Upper lobe of right lung (tissue), 1 donor: ENCODE measurements at places on chromosomes 1 and 21. TPM values are rescaled to one million over a fixed set of nuclear protein-coding genes. Genes with fewer than 3 reads are reported as not detected.

DNA sequence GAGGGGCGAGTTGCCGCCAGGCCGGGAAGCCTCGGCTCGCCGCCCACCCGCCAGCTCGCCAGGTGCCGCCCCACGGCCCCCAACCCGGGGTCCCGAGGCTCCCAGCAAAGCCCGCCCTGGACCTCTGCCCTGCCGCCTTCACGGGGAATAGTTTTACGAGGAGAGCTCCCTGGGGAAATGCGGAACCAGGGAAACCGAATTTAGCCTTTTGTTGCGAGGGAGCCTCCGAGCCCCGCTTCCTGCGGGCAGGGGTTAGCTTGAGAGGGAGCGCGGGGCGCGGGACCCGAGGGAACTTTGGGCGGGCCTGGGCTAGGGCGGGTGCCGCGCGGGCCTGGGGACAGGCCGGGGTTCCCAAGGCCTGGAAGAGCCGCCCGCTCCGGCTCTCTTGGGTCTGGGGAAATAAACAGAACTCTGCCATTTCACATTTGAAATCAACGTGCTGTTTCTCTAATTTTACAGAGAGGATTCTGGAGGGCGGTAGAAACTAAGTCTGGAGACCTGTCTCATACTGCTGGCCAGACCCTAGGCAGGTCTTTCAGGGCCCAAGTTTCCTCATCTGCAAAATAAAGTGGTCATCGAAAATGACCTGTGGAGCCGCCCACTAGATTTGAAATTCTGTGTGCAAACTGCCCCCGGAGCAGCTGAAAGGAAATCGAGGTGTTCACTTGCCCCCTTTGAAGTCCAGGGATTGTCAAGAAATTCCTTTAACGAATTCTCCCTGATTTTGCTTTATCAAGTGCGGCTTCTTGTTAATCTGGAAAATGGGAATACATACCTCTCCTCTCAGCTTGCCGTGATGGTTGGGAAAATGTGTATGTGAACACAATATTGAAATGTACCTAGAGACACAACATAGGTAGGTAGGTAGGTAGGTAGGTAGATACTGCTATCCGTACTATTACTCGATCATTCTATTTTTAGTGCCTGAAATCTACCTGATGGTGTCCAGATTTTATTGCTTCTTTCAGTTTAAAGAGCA is 749 bp upstream of the GLUL start:
- H3K4me1 ChIP-seq = peaks cover 44% of the 10 kb centered on the region
- H3K36me3 ChIP-seq = peaks cover 25% of the 10 kb centered on the region
- peak overlapping the region; percentile 99 for H3K27ac ChIP-seq
- no peaks in the 10 kb centered on the region for H3K27me3 ChIP-seq

- no peak overlapping the region for H3K27ac ChIP-seq
- peak overlapping the region; percentile 81 for H3K4me3 ChIP-seq
- no peak for DNase-seq
- no peaks in the 10 kb centered on the region for H3K36me3 ChIP-seq
- peaks cover 3% of the 10 kb centered on the region for H3K27me3 ChIP-seq
Measured at GRCh38 chr1:232627171-232627570, 2.8 kb downstream of the SIPA1L2 start.

LINGO4 gene
- 0.29 TPM for total RNA-seq

DUSP23 gene
- 71.1 TPM for total RNA-seq

- H3K36me3 ChIP-seq = no peaks in the 10 kb centered on the region
- H3K27ac ChIP-seq = peak overlapping the region; percentile 30
- H3K4me3 ChIP-seq = no peak overlapping the region
- peak; percentile 84 for DNase-seq
- H3K27me3 ChIP-seq = no peaks in the 10 kb centered on the region
Measured at GRCh38 chr1:44826375-44827196, 16.5 kb downstream of the PTCH2 start.

KCNJ6 gene
- total RNA-seq = 0.06 TPM

GRCh38 chr1:148162363-148162762 is 10.3 kb upstream of the NBPF11 start:
- H3K4me3 ChIP-seq = no peak overlapping the region
- DNase-seq = no peak
- H3K36me3 ChIP-seq = no peaks in the 10 kb centered on the region
- no peaks in the 10 kb centered on the region for H3K4me1 ChIP-seq
- H3K27ac ChIP-seq = no peak overlapping the region

- peaks cover 48% of the 10 kb centered on the region for H3K4me1 ChIP-seq
- no peak overlapping the region for H3K27ac ChIP-seq
- H3K36me3 ChIP-seq = no peaks in the 10 kb centered on the region
- DNase-seq = no peak
- no peak overlapping the region for H3K4me3 ChIP-seq
Measured at GRCh38 chr1:13764588-13765332, 64.8 kb downstream of the PRDM2 start.

DNA sequence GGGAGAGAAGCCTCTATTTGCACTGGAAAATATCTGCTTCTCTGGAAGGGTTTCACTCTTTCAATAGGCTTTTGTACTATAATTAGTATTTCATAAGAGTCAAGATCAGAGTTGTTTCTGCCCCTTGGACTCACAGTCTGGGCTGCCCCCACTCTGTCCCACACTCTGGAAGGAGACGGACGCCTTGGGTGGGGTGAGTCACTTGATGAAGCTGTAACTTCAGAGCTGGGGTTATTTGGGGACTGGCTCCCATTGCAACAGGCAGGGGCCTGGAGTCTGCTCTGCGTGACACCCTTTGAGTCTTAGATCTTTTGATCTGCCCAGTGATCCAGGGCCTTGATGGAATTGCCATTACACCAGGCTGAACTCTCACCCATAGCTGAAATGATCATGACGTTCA is 4.0 kb upstream of the KCNA10 start:
- H3K4me1 ChIP-seq = no peaks in the 10 kb centered on the region
- H3K27ac ChIP-seq = no peak overlapping the region
- no peak overlapping the region for H3K4me3 ChIP-seq
- H3K27me3 ChIP-seq = peaks cover 19% of the 10 kb centered on the region
- peak; percentile 80 for DNase-seq

DNA sequence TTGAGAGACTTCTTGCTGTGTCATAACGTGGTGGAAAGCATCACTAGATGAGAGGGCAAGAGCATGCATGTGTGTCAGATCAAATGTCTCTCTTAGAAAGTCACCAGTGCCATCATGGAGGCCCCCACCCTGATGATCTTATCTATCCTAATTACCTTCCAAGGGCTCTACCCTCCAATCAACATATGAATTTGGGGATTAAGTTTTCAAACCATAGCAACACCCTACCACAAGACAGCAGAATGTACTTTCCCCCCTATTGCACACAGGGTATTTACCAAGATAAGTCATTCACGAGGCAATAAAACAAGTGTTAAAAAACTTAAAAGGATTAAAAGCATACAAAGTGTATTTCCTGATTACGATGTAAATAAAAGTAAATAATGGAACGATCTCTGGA is 515.6 kb downstream of the LMO4 start:
- DNase-seq = no peak
- no peaks in the 10 kb centered on the region for H3K4me1 ChIP-seq
- H3K36me3 ChIP-seq = no peaks in the 10 kb centered on the region
- no peaks in the 10 kb centered on the region for H3K27me3 ChIP-seq
- no peak overlapping the region for H3K27ac ChIP-seq
- no peak overlapping the region for H3K4me3 ChIP-seq

F3 gene
- total RNA-seq = 113 TPM

DNA sequence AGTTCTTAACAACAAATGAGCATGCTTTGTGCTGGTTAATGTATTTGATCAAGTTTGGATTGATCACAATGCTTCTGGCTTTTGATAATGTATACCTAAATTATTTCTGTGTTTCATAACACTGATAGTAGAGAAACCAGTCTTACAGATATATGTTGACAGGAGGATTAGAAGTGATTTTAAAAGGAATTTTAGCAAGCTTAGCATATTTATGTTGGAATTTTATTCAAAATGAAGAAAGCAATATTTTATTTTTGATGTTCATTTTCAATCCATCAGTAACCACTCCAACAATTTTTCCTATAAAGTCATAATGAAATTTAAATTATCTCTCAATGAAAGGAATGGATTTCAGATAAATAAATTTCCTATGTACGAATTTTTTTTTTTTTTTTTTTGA is 291.8 kb downstream of the HHIPL2 start:
- no peaks in the 10 kb centered on the region for H3K27me3 ChIP-seq
- no peaks in the 10 kb centered on the region for H3K36me3 ChIP-seq
- no peak overlapping the region for H3K4me3 ChIP-seq
- H3K4me1 ChIP-seq = no peaks in the 10 kb centered on the region
- no peak for DNase-seq

- H3K27me3 ChIP-seq = no peaks in the 10 kb centered on the region
- H3K4me1 ChIP-seq = peaks cover 5% of the 10 kb centered on the region
- DNase-seq = no peak
- no peak overlapping the region for H3K27ac ChIP-seq
- no peak overlapping the region for H3K4me3 ChIP-seq
- no peaks in the 10 kb centered on the region for H3K36me3 ChIP-seq
Measured at GRCh38 chr1:41356752-41357151, 4.5 kb upstream of the FOXO6 start.

MFAP2 gene
- total RNA-seq = 14.8 TPM

DNA sequence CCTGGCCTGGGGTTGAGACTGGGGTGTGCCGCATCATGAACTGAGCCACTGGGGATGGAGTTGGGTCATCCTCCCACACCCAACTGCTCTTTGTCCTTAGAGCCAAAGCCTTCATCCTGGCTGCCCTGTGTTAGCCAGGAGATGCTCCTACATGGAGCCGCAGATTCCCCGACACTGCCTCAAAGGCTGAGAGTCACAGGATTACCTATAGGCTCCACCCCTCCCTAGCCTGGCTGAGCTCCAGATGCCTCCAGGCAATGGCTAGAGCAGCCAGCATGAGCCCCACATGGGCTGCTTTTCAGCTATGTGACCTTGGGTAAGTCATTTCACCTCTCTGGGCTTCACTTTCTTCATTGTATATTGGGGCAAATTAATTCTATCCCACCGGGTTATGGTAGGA is 119.9 kb upstream of the POU3F1 start:
- no peak overlapping the region for H3K27ac ChIP-seq
- H3K4me3 ChIP-seq = no peak overlapping the region
- no peak for DNase-seq

DNA sequence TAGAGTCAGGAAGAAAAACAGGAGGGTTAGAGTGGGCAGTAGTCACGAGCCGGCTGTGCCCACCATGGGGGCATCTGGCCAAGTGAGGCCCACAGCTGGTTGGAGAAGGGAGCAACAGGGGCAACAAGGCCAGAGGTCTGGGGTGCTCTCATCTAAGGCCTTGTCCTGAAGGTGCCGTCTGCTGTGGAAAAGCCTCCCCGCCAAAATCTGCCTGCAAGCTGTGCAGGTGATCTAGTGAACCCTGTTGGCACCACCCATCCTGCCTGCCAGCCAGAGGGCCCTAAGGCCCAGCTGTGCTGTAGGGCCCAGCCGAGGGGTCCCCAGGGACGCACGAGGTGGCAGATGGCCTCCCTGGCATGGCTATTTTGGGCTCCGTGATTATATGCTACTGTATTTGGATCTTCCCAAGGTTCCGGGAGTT is 51.3 kb downstream of the LGR6 start:
- H3K4me1 ChIP-seq = no peaks in the 10 kb centered on the region
- H3K36me3 ChIP-seq = no peaks in the 10 kb centered on the region
- H3K27ac ChIP-seq = no peak overlapping the region
- H3K27me3 ChIP-seq = no peaks in the 10 kb centered on the region
- no peak for DNase-seq
- no peak overlapping the region for H3K4me3 ChIP-seq

- peaks cover 6% of the 10 kb centered on the region for H3K36me3 ChIP-seq
- peak overlapping the region; percentile 28 for H3K4me3 ChIP-seq
- peaks cover 12% of the 10 kb centered on the region for H3K4me1 ChIP-seq
- no peak for DNase-seq
Measured at GRCh38 chr1:10495475-10495817, 20.7 kb downstream of the PEX14 start.

GRCh38 chr21:45945066-45945867 is 36.3 kb upstream of the COL6A1 start:
- no peak for DNase-seq
- H3K4me3 ChIP-seq = no peak overlapping the region
- H3K36me3 ChIP-seq = no peaks in the 10 kb centered on the region
- peaks cover 4% of the 10 kb centered on the region for H3K27me3 ChIP-seq
- H3K4me1 ChIP-seq = peaks cover 4% of the 10 kb centered on the region
- no peak overlapping the region for H3K27ac ChIP-seq

DNA sequence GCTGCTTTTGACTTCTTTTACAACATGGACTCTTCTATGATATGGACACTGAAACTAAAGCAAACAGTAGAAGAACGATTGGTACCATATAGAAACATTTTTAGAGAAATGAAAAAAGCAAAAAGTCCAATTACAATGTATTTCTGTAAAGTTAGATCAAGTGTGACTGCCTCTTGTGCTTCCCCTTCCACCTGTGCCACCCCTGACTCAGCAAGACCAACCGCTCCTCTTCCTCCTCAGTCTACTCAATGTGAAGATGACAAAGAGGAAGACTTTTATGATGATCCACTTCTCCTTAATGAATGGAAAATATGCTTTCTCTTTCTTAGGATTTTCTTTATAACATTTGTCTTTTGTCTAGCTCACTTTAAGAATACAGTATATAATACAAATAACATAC is 66.9 kb downstream of the PHTF1 start:
- no peaks in the 10 kb centered on the region for H3K27me3 ChIP-seq
- no peaks in the 10 kb centered on the region for H3K4me1 ChIP-seq
- peaks cover 3% of the 10 kb centered on the region for H3K36me3 ChIP-seq
- DNase-seq = no peak
- H3K27ac ChIP-seq = no peak overlapping the region
- no peak overlapping the region for H3K4me3 ChIP-seq

DNA sequence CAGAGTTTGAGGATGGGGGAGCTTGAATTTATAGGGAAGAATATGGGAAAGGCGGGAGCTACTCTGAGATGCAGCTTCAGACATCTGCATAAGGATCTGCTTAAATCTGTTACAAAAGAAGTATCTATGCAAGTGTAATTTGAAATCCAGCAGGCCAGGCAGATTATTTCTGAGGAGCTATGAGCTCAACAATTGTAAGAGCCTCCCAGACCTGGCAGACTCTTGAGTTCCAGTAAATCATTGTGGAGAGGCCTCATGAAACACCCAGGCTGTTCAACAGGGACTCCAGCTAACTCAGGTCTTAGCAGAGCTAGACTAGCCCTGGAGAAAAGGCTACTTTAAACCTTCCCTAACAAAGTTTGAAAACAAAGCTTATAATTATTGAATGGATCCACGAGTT is 647.5 kb upstream of the CHRM3 start:
- no peaks in the 10 kb centered on the region for H3K36me3 ChIP-seq
- no peak for DNase-seq
- H3K4me3 ChIP-seq = no peak overlapping the region
- no peaks in the 10 kb centered on the region for H3K4me1 ChIP-seq
- H3K27me3 ChIP-seq = no peaks in the 10 kb centered on the region
- H3K27ac ChIP-seq = no peak overlapping the region

GRCh38 chr1:84020151-84020550 is 21.2 kb upstream of the TTLL7 start:
- no peak for DNase-seq
- no peaks in the 10 kb centered on the region for H3K4me1 ChIP-seq
- H3K27ac ChIP-seq = no peak overlapping the region

OLIG2 gene
- not detected for total RNA-seq

DNA sequence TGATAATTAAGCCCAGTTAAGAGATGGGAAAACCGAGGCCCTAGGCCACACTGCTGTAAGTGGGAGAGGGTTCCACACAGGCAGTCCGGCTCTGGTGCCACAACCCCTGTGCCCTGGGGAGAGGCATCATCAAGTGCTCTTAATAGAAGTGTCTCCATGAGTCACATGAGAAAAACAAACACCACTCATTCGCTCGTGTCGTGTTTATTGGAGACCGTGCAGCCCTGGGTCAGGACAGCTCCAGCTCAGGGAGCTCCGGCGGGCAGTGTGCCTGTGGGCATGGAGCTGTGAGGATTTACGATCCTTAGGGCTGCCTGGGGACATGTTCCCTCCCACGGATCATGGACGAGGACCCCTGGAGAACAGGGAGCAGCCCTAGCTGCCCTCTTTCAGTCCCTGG is 658.5 kb downstream of the AJAP1 start:
- H3K27ac ChIP-seq = no peak overlapping the region
- no peaks in the 10 kb centered on the region for H3K27me3 ChIP-seq
- no peaks in the 10 kb centered on the region for H3K36me3 ChIP-seq
